ENCODE measurements at places on chromosomes 5 and 9.

DNA sequence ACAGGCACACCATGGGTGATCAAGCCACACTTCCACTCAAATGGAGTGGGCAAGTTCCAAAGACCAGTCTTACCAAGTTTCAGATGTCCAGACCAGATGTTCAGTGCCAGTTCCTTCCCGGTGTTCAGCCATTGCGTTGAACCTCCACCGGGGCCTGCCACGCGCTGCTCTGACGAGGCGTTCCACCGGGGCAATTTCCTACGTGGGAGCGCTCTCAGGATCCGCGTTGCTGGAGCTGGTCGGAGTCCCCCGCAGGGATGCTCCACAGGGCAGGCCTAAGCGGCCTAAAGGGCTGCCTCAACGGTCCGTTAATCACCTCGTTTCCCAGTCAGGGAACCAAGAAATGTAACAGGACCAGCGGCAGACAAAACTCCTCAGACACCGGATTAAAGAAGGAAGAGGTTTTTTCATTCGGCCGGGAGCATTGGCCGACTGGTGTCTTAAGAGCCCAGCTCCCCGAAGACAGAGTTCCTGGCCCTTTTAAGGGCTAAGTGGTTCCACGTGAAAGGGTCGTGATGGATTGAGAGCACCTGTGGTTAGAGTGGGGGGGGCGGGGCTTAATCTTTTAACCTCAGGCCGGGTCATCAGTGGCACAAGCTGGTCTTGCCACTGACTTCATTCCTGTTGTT, 35.7 kb upstream of the PPP1R26 start:
- no peak for DNase-seq

GRCh38 chr5:148214665-148215185, 11.9 kb downstream of the SPINK6 start:
- no peak for DNase-seq

DNA sequence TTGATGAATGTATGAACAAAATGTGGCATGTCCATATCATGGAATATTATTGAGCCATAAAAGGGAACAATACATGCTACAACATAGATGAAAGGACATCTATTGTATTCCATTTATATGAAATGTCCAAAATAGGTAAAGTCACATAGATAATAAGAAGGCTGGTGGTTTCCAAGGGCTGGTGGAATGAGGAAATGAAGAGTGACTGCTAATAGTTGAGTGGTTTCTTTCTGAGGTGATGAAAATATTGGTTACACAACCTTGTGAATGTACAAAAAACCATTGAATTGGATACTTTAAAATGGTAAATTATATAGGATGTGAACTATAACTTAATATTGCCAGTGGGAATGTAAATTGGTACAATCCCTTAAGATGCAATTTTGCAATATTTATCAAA, 5.2 kb downstream of the ARSB start:
- DNase-seq = no peak

- DNase-seq = no peak
Measured at GRCh38 chr9:127654619-127655018, 42.5 kb downstream of the STXBP1 start.

GRCh38 chr9:19440823-19441580, 32.2 kb downstream of the ACER2 start:
- DNase-seq = no peak

GRCh38 chr5:54867310-54867944, 118.0 kb downstream of the ESM1 start:
- DNase-seq = no peak

DNA sequence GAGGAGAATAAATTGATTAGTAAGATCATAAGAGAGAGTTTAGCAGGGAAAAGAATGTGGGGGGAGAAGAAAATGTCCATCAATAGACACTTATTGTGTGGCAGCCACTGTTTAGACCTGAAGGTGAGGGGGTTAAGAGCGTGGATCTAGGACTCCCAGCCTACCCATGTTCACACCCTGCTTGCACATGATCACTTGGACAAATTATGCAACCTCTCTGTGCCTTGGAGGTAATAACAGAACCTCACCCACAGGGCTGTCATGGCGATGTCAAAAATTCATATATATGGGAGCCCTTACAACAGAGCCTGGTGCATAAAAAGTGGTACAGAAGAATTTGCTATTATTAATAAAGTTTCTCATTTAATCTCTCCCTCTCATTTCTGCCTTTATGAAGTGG, 86.0 kb upstream of the EQTN start:
- no peak for DNase-seq

- no peak for DNase-seq
Measured at GRCh38 chr5:109769597-109770291, 80.0 kb downstream of the MAN2A1 start.

DNA sequence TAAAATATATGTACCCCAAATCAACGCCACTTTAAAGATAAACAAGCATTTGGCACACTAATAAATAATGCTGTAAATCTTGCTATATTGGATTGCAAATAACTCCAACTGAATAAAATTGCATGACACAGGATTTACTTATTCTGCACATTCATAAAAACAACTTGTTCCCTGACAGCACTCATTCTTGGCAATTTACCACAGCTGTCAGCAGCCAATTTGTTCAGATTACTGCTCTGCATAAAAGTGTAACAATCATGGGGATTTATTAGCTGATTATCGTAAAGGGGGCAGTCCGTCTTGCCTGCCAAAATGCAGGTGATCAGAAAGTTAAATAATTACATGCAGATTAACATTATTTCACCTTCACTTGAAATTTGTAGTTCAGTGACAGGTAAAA, 285.3 kb downstream of the SLF1 start:
- DNase-seq = no peak

DNA sequence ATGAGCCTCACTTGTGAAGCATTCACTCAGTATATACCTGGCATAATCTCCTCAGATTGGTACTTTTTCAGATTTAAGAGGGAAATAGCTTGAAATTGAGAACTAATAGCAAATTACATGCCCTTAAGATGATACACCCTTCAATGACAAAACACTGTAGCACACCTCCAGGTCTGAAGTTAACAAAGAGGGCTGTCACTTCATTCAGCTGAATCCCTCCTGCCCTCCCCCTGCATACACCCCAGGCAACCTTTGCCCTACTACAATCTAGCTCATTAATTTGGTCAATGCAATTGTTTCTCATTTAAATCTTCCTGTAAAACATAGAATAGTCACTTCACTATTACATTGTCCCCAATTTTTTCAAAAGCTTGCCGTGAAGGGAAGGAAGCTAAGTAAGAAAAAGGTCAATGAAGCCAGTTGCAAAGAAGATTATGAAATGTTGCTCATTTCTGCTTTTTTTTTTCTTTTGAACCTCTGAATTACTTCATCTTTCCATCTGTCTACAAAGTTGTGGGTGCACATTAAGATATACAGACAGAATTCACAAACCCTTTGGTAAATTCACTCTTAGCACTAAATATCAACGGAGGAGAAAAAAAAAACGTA, 294.8 kb upstream of the PTGER4 start:
- DNase-seq = no peak

GRCh38 chr9:76887951-76888350, 18.0 kb downstream of the PRUNE2 start:
- DNase-seq = no peak

- DNase-seq = no peak
Measured at GRCh38 chr5:125798307-125798706, 624.9 kb upstream of the GRAMD2B start.

DNA sequence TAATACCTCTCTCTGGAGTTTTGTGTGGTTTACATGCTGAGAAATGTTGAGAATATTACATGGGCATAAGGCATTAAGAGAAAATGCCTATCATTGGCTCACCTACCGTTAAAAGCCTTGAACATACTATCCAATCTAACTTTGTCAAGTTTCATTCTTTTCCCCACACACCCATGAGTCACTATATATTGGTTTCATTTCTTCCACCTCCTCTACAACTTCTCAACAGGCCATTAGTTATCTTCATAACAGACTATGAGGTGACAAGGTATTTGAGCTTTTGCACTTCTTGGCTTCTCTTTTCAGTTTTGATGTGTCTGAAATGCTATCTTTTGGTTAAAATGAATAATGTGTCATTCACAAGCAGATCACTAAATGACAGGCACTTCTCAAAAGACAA, 288.0 kb downstream of the KCNN2 start:
- DNase-seq = no peak

- DNase-seq = no peak
Measured at GRCh38 chr9:117034866-117035265, 347.8 kb downstream of the TRIM32 start.

- DNase-seq = no peak
Measured at GRCh38 chr9:95822583-95823431, 52.7 kb upstream of the ERCC6L2 start.

DNA sequence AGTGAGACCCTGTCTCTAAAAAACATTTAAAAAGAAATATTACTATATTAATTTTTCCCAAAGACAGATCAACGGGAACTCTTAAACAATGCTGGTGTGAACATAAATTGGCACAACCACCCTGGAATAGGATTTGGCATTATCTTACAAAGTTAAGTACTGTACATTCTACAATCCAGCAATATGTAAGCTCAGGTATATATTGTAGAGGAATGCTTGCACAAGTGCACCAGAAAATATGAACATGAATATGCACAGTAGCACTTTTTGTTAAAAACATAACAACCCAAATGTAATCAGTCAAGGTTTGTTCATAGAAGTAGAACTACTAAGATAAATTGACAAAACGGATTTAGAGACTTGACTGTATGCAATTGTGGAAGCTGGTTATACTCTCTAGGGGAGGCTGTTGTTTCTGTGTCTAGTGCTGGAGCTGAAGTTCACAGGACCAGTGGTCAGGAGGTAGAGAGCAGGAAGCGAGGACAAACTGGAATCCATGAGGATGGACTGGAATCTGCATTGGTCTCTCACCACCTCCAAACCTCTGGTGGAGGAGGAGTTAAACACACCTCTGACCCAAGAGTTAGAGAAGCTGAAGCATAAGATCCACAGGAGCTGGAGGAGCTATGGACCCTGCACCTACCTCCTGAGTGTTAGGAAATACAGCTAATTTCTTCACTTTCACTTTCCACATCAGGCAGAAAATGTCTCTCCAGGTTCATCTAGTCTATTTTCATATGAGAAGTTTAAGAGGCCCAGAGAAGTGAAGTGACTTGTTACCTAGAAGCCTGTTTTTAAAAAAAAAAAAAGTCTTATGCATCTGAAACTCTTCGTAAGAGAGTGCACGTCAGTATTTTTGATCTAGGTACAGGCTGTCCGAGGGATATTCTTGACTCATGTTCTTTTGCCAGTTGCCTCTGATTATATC, 20.3 kb upstream of the RIC1 start:
- DNase-seq = no peak

DNA sequence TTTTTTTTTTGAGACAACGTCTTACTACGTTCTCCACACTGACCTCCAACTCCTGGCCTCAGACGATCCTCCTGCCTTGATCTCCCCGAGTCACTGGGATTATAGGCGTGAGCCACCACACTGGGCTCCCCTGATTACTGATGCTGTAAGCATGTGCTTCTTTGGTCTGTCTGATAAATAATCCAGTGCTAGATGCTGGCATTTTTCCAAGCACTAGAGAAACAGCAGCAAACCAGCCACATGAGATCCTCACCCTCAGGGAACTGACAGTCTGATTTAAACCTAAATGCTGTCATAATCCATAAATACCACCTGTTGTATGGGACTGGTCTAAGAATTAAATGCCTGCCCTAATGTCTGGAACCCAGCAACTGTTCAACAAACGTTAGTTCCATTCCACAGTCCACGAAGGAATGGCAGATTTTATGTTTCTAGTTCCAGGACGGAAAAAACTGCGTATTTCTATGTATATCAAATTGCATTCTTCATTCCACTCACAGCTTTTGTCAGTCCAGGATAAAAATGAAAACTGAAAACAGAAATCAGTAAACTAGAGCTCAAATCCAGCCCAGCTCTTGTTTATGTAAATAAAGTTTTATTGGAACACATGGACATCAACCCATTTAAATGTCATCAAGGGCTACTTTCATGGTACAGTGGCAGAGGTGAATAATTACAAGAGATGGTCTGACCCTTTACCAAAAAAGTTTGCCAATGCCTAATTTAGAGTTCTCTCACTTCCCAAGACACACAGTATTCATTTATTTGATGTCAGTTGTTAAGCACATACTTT, 20.1 kb downstream of the SLC35D2 start:
- peak; percentile 19 for DNase-seq

- DNase-seq = peak; percentile 86
Measured at GRCh38 chr5:38008198-38008597, 168.4 kb upstream of the GDNF start.

DNA sequence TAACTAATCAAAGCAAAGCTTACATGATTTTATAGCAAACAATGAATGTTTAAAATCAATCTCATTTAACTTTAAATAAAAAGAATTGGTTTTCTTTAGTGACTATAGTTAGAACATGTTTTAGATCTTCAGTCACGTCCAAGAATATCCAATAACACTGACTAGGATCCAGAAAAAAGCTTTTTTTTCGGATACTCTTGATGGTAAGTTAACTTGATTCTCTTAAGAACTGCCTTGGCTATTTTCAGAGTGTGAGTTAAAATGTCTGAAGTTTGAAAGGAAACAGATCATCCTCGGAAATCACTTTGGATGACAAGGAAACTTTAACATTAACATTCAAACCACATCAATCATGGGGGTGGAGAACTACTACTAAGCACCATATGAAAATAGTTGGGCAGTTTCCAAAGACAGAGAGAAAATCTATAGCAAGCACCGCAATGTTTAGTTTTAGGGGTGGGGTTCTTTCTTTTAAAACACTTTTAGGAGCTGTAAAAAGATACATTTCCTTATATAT, 83.7 kb upstream of the SLC27A6 start:
- DNase-seq = no peak

All from NCI-H524 (cell line).